CD4-positive, alpha-beta T cell treated with Interleukin-6 at 100 ng/mL for 8 hours (primary cell): ENCODE measurements at places on chromosomes 16 and 17.

GRCh38 chr16:84552135-84552534 lies 47.7 kb upstream of the MEAK7 start:
- no peak for DNase-seq

GRCh38 chr17:37283414-37283961 lies 92.3 kb upstream of the C17orf78 start:
- DNase-seq: no peak

DNA sequence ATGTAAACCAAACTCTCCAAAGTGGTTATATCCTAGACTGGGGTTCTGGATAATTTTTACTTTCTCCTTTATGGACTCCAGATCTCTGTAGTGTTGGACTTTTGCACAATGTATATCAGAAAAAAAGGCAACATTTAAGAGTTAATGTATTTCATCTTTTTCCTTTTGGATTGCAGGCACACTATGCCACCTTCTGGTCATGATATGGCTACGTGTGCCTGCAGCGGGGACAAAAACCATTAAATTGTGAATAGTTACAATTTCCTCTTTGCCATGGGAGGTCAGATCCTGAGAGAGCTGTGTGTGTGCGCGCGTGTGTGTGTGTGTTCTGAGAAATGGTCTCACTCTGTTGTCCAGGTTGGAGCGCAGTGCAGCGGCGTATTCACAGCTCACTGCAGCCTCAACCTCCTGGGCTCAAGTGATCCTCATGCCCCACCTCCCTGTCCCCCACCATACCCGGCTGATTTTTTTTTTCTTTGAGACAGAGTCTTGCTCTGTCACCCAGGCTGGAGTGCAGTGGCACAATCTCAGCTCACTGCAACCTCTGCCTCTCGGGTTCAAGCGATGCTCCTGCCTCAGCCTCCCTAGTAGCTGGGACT lies 4.3 kb upstream of the SGF29 start:
- DNase-seq: peak; percentile 31

DNA sequence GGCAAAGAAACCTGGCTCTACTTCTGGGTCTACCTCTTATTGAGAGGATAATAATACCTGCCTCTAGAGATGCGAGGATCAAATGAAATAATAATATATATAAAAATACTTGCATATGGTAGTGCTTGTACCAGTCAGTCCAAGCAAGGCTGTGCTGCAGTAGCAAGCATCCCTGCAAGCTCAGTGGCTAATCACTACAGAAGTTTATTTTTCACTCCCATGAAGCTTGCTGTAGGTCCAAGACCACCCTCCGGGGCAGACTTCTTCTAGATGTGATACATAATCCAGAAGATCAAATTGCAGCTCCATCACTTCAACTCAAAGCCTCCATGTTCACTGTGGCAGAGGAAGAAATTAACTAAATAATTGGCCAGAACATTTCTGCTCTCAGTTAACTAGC lies 48.9 kb upstream of the NKD1 start:
- no peak for DNase-seq

- DNase-seq: no peak
Measured at GRCh38 chr17:38742411-38743308, 5.5 kb downstream of the PCGF2 start.

GRCh38 chr17:80970044-80970761 lies 21.4 kb upstream of the CHMP6 start:
- peak; percentile 41 for DNase-seq

- no peak for DNase-seq
Measured at GRCh38 chr16:50778284-50779163, 36.6 kb downstream of the CYLD start.

- no peak for DNase-seq
Measured at GRCh38 chr16:7976125-7976524, 614.2 kb downstream of the TMEM114 start.

DNA sequence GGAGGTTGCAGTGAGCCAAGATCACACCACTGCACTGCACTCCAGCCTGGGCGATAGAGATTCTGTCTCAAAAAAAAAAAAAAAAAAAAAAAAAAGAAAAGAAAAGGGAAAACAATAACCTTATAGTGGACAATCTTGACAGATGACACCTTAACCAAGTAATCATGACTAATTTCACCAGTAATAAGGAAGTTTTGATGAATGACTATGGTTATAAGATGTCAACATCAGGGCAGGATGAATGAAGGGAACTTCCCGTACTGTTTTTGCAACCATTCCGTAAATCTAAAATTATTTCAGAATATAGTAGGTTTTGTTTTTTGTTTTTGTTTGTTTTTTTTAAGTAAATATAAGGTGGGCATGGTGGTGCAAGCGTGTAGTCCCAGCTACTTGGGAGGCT lies 23.0 kb downstream of the GSPT1 start:
- no peak for DNase-seq

- DNase-seq: no peak
Measured at GRCh38 chr16:11794996-11795886, 1.8 kb downstream of the ZC3H7A start.

DNA sequence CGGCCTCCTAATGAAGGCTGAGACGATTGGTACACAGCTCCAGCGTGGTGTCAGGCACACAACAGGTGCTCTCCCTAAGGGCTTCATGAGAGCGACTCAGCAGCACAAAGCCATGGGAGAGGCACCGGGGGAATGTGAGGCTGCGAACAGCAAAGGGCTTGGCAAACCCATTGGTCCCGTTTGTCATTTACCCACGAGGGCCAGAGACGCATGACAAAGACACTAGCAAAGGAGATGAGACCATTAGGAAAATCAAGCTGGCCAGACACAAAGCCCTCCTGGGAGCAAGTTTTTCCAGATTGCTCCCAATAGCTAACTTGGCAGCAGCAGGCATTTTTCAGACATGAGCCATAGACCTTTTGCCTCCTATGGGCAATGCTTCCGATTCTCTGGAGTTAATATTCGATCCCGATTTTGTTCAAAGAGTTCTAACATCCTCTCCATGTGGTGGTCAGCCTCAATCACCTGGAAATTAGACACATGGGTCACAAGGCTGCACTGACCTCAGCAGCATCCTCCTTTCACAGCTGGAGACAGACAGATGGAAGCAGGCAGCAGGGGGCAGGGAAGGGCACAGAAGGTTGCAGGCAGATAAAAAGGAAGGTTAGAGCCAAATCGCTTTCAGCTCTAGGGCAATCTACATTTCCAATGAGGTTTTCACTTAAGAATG lies 38.2 kb downstream of the TK2 start:
- peak; percentile 19 for DNase-seq

- DNase-seq: no peak
Measured at GRCh38 chr16:14291286-14291685, 220.2 kb downstream of the MRTFB start.

DNA sequence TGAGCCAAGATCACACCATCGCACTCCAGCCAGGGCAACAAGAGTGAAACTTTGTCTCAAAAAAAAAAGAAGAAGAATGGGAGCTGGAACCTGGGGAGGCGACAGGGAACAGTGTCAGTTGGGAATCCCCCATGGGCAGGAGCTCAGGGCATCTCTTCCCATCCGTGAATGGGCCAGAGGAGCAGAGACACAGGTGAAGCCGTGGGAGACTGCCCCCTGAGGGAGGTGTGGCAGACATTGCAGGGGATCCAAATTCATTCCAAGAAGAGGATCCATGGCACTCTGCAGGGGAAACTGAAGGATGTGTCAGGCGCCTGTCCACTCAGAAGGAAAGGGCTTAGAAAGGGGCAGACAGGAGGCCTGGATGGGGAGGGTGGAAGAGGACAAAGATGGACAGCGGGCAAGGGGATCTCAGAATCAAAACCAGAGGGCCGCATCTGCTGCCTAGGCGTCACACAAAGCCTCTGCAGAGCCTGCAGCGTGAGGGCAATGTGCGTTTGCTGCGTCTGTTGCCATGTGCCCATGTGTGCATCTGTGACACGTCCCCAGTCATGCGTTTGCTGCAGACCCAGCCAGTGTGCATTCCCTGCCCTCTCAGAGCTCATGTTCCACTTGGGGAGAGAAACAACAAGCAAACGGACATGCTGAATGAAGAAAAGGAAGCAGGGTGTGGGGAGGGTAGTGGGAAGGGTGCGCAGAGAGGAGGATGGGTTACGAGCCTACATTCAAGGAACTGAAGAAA lies 30.6 kb upstream of the TNRC6C start:
- DNase-seq: no peak

DNA sequence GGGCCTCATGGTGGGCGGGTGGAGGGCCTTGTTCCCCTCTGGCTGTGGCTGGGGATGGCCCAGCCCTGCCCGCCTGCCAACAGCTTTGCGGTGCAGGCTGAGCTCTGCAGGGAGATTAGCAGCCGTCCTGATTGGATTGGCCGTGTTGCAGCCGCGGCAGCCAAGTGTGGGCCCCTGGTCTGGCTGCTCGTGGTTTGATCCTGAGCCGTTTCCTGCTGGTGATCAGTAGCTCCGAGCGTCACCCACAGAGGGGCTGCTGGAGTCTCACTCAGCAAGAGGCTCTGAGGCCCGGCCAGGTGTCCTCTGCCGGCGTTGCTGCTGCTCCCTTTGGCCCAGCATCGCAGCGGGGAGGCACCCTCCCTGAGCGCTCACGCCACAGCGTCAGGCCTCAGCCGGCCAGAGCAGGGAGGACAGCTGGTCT lies 32.5 kb downstream of the BAIAP2 start:
- no peak for DNase-seq

- no peak for DNase-seq
Measured at GRCh38 chr17:326010-326621, 26.5 kb downstream of the RPH3AL start.

GRCh38 chr16:3183445-3184139 lies 4.4 kb upstream of the OR1F1 start:
- no peak for DNase-seq

DNA sequence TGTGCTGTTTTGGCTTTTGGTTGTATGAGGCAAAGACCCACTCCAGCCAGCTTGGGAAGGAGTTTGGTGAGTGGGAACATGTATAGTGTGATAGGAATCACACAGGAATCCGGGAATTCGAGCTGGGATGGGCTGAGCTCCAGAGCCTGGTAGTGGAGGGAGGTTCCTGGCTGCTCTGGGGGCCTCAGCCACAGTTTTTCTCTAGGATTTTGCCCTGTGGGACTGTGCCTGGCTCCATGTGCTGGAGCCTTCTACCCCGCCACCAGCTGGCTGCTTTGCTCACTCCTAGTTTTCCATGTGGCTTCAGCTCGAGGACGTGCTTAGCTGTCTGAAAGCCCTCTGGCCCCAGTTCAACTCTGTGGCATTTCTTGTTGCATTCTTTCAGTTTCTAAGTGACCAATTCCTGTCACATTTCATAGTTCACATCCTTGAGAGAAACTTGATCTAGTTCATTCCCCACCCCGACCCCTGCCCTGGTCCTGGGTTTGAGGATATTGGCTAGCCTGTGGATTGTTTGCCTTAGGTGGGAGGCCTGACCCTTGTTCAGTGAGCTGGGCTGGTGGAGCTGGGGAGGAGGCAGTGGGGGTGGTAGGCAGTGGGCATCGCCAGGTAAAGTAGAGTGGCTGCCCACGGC lies 5.0 kb downstream of the SEC14L1 start:
- no peak for DNase-seq

DNA sequence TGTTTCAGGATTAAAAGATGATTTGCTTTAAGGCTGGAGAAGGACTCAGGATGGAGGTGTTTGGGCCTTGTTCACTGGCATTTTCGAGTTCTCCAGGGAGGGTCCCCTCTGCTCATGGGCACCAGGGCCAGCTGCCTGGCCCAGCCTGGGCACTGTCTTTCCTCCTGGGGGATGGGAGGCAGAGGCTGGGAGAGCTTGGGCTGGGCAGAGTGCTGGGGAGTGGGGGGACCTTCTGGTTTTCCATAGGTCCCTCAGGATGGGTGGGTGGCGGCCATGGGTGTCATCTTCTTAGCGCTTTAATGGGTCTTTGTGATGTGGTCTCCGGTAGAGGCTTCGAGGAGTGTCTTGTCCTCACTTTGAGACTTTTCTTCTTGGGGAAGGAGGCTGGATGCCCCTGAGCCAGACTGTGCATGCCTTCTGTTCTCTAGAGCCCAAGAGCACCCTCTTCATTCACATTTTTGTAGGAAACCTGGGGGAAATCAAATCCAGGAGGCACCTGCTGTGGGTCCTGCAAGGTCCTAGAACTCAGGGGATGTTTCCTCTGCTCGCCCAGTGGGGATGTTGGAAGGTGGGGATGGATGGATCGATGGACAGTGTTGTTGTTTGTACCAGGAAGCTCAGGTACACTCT lies 5.7 kb downstream of the NKD1 start:
- no peak for DNase-seq

DNA sequence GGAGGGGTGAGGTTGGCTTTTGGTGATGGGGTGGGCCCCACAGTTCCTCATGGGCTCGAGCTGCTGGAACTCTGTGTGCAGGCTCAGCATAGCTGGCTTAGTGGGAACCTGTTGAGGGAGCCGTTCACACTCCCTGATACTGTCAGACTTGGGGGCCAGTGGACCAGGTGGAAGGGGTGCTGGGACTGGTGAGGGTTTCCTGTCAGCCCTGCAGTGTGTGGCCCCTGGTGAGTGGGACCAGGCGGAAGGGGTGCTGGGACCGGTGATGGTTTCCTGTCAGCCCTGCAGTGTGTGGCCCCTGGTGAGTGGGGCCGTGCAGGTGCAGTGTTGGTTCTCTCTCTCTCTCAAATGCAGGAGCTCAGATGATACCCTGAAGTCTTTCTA lies 45.1 kb upstream of the ZNF750 start:
- DNase-seq: peak; percentile 45

GRCh38 chr17:63537001-63537400 lies 13.3 kb upstream of the DCAF7 start:
- DNase-seq: no peak

DNA sequence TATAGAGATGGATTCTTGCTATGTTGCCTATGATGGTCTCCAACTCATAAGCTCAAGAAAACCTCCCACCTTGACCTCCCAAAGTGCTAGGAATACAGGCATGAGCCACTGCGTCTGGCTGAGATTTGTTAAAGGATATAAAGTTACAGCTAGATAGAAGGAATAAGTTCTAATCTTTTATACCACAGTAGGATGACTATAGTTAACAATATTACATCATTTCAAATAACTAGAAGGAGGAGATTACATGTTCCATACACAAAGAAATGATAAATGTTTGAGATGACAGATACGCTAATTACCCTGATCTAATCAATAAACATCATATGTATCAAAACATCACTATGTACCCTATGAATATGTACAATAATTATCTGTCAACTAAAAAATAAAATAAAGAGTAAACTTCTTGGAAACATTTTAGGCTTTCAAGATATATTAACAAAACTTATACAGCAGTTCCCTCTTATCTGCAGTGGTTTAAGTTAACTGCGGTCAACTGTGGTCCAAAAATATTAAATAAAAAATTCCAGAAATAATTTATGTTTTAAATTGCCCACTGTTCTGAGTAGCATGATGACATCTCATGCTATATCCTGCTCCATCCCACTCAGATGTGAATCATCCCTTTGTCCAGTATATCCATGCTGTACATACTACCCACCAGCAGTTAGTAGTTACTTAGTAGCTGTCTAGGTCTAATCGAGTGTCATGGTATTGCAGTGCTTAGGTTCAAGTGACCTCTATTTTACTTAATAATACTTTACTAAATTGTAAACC lies 129.2 kb upstream of the NACA2 start:
- DNase-seq: no peak
